Activated T-helper 1 cell treated with anti-CD3 and anti-CD28 coated beads, Interleukin-12 subunit alpha, Interleukin-12 subunit beta, Interleukin-2, Interleukin-4 antibody, amounts not matched to agents 30 ng/mL and 10 ng/mL and 1 ng/mL, durations not matched to agents 14 hours and 24 hours and 36 hours (primary cell): ENCODE measurements at places on chromosomes 5 and 9.

GRCh38 chr9:35937227-35937626 lies 20.7 kb downstream of the OR2S2 start:
- no peak for DNase-seq

DNA sequence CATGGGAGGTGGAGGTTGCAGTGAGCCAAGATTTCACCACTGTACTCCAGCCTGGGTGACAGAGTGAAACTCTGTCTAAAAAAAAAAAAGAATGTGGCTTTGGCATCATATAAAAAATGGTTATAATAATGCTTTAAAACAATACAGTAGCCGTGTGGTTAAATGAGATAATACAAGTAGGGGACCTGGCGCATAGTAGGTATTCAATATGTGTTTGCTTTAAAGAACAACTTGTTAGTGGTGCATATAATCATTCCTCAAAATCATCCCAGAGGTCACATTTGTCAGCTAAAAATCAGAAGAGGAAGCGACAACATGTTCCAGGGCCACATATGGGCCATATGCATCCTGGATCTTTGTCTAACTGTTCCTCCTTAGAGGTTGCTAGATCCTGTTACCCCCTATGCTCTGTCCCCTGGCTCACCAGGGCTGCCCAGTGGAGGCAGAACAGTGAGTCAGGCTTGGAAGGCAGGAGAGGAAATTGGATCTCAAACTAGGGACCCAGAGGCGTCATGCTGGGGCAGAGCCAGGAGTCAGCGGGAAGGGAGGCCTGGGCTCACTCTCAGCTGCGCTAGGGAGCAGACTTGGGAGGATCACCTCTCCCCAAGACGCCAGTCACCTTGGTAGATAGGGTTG lies 27.7 kb downstream of the LHX6 start:
- no peak for DNase-seq

DNA sequence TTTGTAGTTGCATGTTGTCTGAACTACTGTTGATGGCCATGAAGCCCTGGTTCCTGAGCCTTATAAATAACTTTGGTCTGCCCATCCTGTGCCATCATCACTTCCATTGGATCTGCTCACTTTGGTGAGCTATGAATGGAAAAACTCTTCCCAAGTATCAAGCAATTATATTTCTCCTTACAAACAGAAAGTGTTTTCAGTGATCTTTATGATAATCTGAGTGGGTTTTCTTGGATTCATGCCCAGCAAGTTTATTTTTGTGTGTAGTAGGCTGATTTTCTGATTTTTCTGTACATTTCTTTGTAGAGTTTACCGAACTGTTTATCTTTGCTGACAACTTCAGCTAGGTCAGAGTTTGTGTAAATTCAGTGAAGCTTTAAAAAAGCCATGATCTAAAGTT lies 31.0 kb downstream of the CAMK4 start:
- DNase-seq, result no peak

- no peak for DNase-seq
Observed at GRCh38 chr9:75930730-75931321, 40.4 kb downstream of the PCSK5 start.

DNA sequence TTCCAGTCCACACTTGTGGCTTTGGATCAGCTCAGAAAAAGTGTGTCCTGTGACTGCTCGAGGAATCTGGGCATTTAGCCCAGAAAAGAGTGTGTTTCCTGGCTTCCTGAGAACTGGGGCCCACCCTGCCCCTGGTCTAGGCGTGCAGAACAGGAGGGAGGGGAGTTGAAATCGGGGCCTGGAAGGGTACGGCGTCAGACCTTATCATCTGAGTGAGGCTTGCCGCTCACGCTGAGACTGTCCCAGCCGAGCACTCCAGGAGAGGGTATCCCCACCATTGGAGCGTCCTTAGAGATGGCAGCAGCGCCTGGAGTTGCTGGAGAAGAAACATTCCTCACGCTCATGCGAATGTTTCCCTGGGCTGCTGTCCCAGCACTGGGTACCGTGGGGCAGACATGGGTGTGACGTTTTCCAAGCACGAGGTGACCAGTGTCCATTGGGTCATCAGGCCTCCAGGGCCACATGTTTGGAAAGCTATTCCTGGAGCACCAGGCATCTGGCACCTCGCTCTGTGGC lies 22.5 kb downstream of the NEK6 start:
- no peak for DNase-seq

DNA sequence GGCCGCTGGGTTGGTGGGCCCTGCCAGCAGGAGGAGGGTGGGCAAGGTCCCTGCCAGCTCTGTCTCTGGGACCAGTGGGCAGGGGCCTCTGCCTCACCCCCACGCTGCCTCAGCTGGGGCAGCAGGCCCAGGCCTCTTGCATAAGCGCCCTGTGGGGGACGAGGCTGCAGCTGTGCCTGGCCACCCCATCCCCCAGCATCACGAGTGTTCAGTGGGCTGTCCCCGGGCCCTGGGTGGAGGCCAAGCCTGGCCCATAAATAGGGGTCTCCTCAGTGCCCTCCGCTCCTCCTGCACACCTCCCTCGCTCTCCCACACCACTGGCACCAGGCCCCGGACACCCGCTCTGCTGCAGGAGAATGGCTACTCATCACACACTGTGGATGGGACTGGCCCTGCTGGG lies at the start of gene PTGDS:
Gene PTGDS, plus strand, starts transcription at position 282 of the 400 bp plus-strand sequence. Its CDS starts 75 bp downstream, at position 357.
- no peak for DNase-seq

- DNase-seq, result no peak
Observed at GRCh38 chr9:95570646-95571045, 53.9 kb upstream of the PTCH1 start.

- DNase-seq, result no peak
Observed at GRCh38 chr5:138366632-138367382, 14.3 kb downstream of the KDM3B start.

- no peak for DNase-seq
Observed at GRCh38 chr5:3143382-3143781, 391.9 kb upstream of the IRX2 start.

DNA sequence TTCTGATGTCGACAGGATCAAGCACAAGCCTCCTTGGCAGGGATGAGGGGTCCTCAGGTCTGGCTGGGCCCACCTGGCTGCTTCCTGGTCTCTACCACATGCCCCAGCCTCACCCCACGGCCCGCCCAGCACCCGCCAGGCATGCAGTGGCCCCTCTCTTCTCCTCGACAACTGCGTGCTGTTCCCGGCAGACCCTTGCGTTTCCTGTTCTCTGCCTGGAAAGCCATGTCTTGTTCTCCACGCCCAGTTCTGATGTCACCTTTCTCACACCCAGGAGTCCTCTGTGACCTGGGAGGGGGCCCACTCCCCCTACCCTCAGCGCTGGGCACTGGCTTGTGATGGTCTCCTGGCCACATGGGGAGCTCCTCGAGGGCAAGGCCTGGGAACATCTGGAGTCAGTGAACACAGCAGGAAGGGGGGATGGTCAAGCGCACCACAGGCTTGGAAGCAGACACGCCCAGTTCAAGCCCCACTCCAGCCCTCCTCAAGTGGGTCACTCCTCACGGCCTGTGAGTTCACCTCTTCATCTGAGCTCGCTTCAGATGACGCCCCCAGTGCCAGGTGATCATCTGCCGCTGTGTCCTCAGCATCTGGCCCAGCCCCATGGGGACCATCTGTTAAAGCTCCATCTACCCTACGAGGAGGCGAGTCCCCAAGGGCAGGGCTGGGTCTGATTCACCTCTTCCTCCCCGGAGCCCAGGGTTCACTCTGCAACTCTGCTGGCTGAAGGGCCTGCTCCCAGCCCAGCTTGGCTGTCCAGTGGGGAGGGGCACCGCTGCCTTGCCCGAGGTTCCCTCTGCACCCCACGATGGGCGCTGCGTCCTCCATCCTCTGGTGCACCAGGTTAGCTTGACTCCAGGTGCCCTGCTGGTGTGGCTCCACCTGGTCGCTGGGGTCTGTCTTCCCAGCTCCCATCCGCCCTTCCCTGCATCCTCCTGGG lies 133.2 kb upstream of the PHYKPL start:
- DNase-seq, result no peak

DNA sequence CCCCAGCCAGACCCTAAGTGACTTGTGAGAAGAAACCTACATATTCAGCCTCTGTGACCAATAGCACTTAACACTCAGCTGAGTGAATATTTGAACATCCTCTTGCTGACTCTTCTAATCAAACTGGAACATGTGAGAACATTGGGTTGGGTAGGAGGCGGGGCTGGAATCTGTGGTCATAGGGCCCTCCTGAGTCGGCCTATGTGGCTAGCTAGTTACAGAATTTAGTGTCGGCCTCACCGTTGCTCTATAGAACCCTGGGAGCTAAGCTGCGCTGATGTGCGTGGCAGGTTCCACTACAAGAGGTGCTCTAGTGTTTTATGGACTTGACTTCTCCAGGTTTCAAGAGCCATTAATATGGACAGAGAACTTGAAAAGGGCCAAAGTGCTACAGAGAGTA lies 138.8 kb downstream of the DROSHA start:
- DNase-seq, result no peak

DNA sequence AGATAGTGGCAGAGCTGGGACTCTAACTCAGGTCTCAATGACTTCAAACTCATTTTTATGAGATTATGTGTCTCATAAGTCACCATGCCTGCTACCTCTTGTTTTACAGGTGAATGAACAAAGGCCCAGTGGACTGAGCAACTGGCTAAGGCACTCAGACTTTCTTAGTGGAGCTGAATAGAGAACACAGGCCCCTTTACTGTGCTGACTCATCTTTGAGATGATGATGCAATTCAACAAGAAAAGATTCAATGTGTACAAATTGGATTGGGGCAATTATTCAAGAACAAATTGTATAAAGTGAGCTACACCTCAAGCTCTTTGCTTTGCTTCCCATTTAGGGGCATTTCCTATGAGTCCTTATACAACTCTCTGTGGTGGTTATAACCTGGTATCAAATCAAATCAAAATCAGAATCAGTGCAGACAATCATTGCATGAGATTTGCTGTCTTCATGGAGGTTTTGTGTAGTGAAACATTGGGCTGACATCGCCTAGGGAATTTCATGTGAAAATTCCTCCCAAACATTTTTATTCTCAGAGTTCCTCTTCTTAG lies 84.3 kb upstream of the PPP2R2B start:
- DNase-seq, result no peak

DNA sequence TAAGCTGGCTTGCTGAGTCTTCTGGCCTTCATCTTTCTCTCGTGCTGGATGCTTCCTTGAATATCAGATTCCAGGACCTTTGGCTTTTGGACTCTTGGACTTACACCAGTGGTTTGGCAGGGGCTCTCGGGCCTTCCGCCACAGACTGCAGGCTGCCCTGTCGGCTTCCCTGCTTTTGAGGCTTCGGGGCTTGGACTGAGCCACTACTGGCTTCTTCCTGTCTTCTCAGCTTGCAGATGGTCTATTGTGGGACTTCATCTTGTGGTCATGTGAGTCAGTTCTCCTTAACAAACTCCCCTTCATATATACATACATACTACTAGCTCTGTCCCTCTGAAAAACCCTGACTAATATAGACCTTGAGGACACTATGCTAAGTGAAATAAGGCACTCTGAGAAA lies 78.3 kb upstream of the SSBP2 start:
- no peak for DNase-seq

GRCh38 chr5:78533356-78533755 lies 115.2 kb downstream of the LHFPL2 start:
- DNase-seq, result no peak

DNA sequence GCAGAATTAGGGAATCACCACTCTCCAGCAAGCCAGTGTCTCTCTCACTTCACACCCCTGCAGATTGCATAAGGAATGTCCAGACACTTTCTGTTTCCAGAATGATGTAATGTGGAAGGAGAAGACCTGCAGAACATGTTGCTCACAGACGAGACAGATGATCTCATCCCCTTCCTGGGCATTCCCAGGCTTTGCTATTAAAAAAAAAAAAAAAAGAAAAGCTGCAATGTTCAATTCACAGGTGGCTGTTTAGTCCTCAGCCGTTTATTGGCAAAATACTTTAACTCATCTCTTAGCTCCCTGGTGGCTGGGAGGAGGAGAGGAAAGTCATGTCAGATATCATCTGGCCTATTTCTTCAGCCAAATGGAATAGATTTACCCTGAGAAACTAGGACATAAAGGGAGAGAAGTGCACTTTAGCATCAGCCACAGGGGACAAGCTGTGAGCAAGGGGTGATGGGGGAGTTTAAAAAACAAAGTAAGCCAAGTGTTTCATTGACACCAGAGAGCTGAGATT lies 95.9 kb upstream of the TNC start:
- no peak for DNase-seq

DNA sequence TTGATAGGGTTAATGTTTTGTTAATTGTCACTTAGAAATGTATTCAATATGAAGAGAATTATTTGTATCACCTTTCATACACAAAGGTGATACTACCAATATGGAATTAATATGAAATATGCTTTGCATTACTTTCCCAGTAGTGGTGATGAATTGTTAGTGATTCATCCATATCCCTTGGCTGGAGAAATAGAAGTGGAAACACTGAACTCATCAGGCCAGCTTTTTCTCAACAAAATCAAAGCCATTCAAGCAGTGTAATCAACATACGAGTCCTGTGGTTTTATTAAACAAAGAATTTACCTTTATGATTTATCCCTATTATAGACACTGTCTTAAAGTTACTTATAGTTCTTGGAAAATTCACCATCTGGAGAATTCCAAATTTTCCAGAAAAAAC lies 264.0 kb upstream of the MEF2C start:
- no peak for DNase-seq

- DNase-seq, result no peak
Observed at GRCh38 chr9:108225149-108225800, 630.5 kb downstream of the ACTL7B start.

- no peak for DNase-seq
Observed at GRCh38 chr5:124462751-124463150, 283.7 kb downstream of the ZNF608 start.

DNA sequence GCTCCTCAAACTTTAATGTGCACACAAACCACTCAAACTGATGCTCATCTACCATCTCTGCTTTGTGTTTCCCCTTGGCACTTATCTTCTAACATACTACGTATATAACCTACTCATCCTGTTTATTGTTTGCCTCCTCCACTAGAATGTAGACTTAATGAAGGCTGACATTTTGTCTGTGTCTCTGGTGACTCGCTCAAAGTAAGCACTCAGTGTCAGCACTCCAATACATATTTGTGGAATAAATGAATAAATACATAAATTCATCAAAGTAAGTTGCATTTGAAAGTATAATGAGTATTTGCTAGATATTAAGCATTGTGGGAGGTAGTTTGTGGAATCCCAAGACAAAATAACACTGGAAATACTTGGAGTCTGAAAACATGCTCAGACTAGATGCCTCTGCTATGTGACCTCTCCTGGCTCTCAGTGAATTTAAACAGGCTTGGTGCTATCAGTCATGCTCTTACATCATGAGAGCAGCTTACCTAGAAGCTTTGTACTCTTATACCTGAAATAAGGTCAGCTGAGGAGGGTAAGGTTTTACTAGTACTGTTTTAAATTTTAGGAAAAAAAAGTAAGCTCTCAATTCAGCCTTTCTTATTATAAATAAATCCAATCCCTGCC lies 37.0 kb upstream of the RANBP6 start:
- DNase-seq, result no peak

- no peak for DNase-seq
Observed at GRCh38 chr5:38675443-38675842, 119.0 kb upstream of the LIFR start.

- no peak for DNase-seq
Observed at GRCh38 chr5:1946122-1946677, 63.5 kb upstream of the IRX4 start.

DNA sequence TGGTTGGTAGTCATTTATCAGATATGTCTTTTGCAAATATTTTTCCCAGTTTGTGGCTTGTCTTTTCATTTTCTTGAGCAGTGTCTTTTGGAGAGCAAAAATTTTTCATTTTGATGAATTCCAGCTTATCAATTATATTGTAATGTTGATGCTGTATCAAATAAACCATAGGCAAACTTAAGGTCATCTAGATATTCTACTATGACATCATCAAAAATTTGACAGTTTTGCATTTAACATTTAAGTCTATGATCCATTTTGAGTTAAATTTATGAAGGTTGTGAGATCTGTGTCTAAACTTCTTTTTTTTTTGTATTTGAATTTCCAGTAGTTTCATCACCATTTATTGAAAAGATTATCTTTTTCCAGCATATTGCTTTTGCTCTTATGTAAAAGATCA lies 505.5 kb upstream of the COX7C start:
- DNase-seq, result no peak
